ENCODE measurements at places on chromosomes 7 and 10. TPM values are rescaled to one million over a fixed set of nuclear protein-coding genes. Genes with fewer than 3 reads are reported as not detected.

The C10orf105 gene
- total RNA-seq, result not detected

The CALML5 gene
- not detected for total RNA-seq

The FBXL13 gene
- 0.83 TPM for total RNA-seq

The NFE2L3 gene
- total RNA-seq, result 6.6 TPM

The RADIL gene
- 2.3 TPM for total RNA-seq

The CHAT gene
- total RNA-seq, result not detected

The TMEM209 gene
- 16.9 TPM for total RNA-seq

The ABI1 gene
- total RNA-seq, result 51.0 TPM

The OR9A2 gene
- total RNA-seq, result not detected

The LIPM gene
- not detected for total RNA-seq

The PRTFDC1 gene
- 22.2 TPM for total RNA-seq

The SPDYE16 gene
- total RNA-seq, result not detected

The PVRIG gene
- total RNA-seq, result not detected

The GBX1 gene
- total RNA-seq, result not detected

The CYP26A1 gene
- total RNA-seq, result 3.9 TPM

The MYH16 gene
- 0.81 TPM for total RNA-seq

The SUN3 gene
- total RNA-seq, result not detected

The LRRN3 gene
- not detected for total RNA-seq

The ST7 gene
- total RNA-seq, result 24.6 TPM

The EGR2 gene
- total RNA-seq, result 0.26 TPM

The ENTPD1 gene
- total RNA-seq, result 0.17 TPM

The CCDC3 gene
- total RNA-seq, result 1.0 TPM

The TRIL gene
- not detected for total RNA-seq

The CHCHD1 gene
- total RNA-seq, result 67.8 TPM

The SMO gene
- 18.4 TPM for total RNA-seq

The UBN2 gene
- 3.1 TPM for total RNA-seq

The ARHGAP12 gene
- 34.9 TPM for total RNA-seq

The HTR7 gene
- 0.12 TPM for total RNA-seq

The PCLO gene
- 1.2 TPM for total RNA-seq

The ZNF804B gene
- total RNA-seq, result not detected

The TMEM273 gene
- not detected for total RNA-seq

The C7orf33 gene
- total RNA-seq, result not detected

The TRAPPC14 gene
- 8.3 TPM for total RNA-seq

The CUX1 gene
- 49.8 TPM for total RNA-seq

The ANKRD7 gene
- total RNA-seq, result not detected

The TAS2R3 gene
- total RNA-seq, result not detected

The RGR gene
- total RNA-seq, result not detected

The SFRP5 gene
- total RNA-seq, result 1.5 TPM

The PTF1A gene
- not detected for total RNA-seq
